T-helper 22 cell (primary cell): ENCODE measurements at places on chromosomes 13 and 19.

DNA sequence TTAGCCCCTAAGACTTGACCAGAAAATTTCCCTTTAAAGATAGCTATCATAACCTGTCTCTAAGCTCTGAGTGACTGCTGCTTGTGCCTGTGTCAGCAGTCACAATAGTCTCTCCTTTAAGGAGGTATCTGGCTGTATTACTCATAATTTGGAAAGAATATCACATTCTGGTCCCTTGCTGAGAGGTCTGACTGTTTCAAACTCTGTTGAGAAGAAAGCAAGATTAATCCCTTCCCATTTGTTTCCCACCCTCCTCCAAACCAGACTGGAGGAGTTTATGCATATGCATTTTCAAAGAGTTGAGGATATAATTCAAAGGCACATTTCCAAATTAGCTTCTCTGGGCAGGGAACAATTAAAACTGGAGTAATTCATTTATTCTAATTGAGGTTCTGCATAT, 2.3 kb downstream of the HTR2A start:
- no peak for DNase-seq

DNA sequence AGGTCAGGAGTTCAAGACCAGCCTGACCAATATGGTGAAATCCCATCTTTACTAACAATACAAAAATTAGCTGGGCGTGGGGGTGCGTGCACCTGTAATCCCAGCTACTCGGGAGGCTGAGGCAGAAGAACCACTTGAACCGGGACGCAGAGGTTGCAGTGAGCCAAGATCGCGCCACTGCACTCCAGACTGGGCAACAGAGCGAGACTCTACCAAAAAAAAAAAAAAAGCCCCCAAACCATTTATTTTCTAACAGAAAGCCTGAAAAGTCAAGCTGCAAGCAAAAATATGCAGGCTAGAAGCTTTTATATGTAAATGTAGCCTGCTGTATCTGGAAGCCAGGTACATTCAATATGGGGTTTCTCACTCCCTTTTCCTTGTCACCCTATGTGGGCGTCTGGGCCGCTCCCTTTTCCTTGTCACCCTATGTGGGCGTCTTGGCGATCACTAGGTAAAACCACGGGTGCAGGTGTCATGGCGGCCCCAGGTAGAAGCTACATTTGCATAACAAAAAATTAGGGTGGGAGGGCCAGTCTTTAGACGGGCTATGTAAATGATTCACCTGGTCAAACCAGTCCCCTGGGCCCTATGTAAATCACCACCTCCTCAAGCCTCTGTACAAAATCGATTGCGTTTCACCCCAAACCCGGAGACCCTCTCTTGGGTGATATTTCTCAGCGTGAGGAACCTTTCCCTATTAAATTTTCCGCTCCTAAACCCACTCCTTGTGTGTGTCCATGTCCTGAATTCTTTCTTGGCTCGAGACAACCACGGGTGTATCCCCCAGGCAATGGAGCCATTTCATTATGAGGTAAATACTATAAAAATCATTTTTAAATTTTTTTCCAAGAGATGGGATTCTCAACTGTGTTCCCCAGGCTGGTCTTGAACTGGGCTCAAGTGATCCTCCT, 2.1 kb downstream of the TRIM13 start:
- DNase-seq: no peak

GRCh38 chr19:42606660-42607351, 12.1 kb upstream of the CEACAM8 start:
- DNase-seq: no peak

GRCh38 chr13:40680659-40681323, 14.3 kb upstream of the FOXO1 start:
- DNase-seq: no peak

- DNase-seq: no peak
Observed at GRCh38 chr19:7645163-7645562, 8.3 kb downstream of the STXBP2 start.
